ENCODE measurements at places on chromosomes 4 and X. TPM values are rescaled to one million over a fixed set of nuclear protein-coding genes. Genes with fewer than 3 reads are reported as not detected.

GRCh38 chrX:150899191-150899757 lies 806 bp upstream of the CD99L2 start:
- DNase-seq, result no peak

GRCh38 chr4:152064753-152065152 lies 303.9 kb upstream of the GATB start:
- DNase-seq, result no peak

GRCh38 chr4:116180157-116180601 lies 905.2 kb downstream of the TRAM1L1 start:
- DNase-seq, result peak; percentile 5

GRCh38 chrX:74506317-74507115 lies 85.2 kb downstream of the SLC16A2 start:
- DNase-seq, result no peak

- no peak for DNase-seq
These were observed 240.0 kb downstream of the GPC3 start for GRCh38 chrX:133745349-133745748.

DNA sequence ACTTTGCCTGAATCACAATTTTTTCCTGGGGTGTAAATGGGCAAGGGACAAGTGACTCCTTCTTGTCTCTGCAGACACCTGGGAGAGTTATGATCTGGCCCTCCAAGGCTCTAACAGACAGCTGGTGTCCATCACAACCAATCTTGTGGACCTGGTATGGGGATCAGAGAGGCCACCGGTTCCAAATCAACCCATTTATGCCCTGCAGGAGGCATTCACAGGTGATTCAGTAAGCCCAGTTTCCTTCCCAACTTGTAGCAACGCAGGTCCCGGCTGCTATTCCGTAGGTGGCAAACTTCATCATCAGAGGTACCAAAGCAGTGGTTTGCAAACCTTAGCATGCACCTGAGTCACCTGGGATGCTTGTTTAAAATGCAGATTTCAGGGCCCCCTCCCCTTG lies 8.8 kb downstream of the XPNPEP2 start:
- DNase-seq, result no peak

GRCh38 chr4:5544762-5545161 lies 163.6 kb downstream of the EVC2 start:
- no peak for DNase-seq

- no peak for DNase-seq
These were observed 384.9 kb downstream of the CENPC start for GRCh38 chr4:67160394-67160793.

DNA sequence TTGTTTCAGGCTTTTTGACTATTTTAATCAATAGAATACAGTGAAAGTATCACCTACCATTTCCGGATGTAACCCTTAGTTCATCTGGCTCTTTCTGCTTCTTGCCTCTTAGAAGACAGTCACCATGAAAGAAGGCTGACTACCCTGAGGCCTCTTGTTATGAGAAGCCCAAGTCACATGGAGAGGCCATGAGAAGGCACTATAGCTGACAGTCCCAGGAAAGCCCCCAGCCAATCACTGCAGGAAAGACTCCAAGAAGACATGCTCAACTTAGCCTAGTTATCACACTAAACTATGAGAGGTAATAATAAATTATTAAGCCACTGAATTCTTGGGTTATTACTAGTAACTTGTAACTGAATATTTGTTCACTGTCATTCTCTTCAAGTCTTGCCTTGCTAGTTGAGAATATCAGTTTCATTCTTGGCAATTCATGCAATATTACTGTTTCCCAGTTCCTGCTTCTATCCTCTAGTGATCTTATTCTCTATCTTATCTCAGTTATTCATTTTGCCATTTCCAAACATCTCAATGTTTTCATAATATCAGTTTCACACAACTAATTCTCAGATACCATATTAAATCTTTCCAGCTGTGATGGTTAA lies 57.1 kb upstream of the GUCY1A1 start:
- no peak for DNase-seq

DNA sequence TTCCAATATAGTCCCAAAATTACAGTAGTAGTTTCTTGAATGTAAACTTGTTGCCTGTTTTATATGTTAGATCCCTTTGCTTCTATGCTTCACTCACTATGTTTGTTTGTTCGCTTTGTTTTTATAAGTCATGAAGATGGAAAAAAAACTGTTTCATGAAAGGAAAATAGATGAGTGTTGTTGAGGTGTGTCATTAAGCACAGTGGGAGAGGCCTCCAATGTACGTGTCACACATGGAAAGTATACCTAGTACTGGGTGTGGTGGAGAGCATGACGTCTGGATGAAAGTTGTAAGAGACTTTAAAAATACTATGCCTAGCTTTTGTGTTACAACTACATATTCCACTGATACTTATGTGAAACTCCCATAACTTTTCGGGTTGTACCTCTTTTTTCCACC lies 28.4 kb downstream of the PLS3 start:
- no peak for DNase-seq

GRCh38 chr4:57095245-57095644 lies 14.9 kb downstream of the IGFBP7 start:
- DNase-seq, result no peak

- no peak for DNase-seq
These were observed 60.1 kb upstream of the XAGE1B start for GRCh38 chrX:52576946-52577345.

DNA sequence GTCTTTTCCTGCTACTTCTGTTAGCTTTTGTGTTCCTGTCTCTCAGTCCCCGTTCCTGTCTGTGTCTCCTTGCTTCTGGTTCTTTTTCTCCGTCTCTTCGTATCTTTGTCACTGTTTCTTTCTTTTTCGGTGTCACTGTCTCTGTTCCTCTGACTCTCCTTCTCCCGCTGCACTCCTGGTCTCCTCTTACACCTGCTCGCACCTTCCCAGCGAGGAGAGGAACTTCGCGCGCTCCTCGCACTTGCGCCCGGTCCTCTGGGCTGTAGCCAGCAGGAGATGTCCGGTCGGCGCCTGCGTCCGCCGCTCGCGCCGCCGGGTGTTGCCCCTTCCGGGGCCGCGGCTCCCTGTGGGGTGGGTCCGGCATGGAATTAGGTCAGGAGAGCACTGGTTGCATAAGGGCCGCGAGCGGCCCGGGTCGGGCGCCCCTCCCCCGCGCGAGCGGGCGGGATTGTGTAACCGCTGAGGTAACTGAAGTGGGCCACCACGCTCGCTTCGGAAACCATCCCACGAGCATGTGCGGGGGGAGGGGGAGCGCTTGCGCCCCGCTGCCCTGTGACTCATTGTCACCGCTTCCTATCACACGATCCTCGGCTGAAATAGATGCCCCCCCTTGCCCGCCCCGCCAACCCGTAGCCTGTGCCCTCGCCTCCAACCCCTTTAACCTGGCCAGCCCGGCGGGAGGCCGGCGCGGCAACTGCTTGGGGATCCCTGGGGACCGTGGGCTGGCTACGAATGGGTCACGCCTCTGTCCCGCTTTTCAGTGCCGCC lies 1.6 kb downstream of the LONRF3 start:
- no peak for DNase-seq

- DNase-seq, result no peak
These were observed 37.2 kb upstream of the PTPN13 start for GRCh38 chr4:86556791-86557415.

DNA sequence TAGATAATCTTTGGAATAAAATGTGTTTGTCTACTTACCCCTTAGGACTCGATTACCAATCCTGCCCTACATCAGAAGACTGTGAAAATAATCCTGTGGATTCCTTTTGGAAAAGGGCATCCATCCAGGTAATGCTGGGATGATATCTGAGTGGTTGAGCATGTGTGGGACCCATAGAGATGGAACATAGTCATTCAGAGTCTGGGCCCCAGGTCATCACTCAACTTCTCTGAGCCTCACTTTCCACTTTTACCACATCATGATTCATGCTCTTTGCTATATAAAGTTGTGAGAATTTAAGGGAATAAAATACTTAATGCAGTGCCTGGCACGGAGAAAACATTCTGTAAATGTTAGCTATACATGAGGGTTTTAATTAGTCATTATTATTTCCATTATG lies 8.9 kb downstream of the BST1 start:
- no peak for DNase-seq

DNA sequence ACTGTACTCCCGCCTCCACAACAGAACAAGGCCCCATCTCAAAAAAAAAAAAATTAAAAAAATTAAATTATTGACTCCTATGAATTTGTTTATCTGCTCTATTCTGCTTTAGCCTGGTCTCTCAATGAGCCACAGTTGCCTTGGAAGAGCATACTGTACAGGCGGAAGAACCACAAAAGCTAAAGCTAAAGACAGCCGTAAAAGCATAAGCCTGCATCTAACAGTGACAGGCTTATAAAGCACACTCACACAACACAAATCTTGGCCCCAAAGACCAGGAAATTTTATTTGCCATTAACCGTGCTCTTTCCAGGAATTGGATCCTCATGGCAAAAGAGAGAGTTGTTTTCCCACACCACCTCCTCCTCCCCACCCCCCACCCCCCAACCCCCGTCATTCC lies 53.5 kb upstream of the KLF3 start:
- DNase-seq, result no peak

The PPEF1 gene
- 0.19 TPM for total RNA-seq

The OPHN1 gene
- 2.9 TPM for total RNA-seq

The HSFX2 gene
- total RNA-seq, result 0.35 TPM

The KCTD8 gene
- 0.35 TPM for total RNA-seq

The TEX13D gene
- total RNA-seq, result not detected

The PCDH18 gene
- under 0.01 TPM for total RNA-seq

The ESX1 gene
- total RNA-seq, result not detected

The SLC9B1 gene
- 0.24 TPM for total RNA-seq

The SCRG1 gene
- not detected for total RNA-seq

The ATP1B4 gene
- total RNA-seq, result not detected

The CENPVL2 gene
- not detected for total RNA-seq

The SHROOM2 gene
- total RNA-seq, result 41.9 TPM

The AMER1 gene
- 2.2 TPM for total RNA-seq

The CT47A7 gene
- not detected for total RNA-seq
